ENCODE measurements at places on chromosomes 1 and 21.

DNA sequence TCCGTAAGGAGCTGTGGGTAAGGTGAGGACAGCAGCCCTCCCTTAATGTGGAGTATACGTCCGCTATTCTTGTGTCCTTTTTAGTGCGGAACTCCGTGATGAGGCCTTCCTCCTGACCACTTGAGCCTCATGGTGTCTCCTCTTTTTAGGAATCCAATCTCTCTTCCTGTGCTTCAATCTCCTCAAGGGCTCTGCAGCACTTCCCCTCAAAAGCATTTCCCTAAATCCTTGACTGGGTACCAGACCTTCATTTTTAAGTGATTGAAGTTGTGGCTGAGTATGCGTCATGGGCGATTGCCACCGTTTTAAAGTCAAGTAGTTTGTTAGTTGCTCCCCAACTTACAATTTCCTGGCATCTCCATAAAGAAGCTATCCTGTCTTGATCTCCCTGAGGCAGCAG is 62.8 kb downstream of the SAMSN1 start:
- DNase-seq, result no peak

DNA sequence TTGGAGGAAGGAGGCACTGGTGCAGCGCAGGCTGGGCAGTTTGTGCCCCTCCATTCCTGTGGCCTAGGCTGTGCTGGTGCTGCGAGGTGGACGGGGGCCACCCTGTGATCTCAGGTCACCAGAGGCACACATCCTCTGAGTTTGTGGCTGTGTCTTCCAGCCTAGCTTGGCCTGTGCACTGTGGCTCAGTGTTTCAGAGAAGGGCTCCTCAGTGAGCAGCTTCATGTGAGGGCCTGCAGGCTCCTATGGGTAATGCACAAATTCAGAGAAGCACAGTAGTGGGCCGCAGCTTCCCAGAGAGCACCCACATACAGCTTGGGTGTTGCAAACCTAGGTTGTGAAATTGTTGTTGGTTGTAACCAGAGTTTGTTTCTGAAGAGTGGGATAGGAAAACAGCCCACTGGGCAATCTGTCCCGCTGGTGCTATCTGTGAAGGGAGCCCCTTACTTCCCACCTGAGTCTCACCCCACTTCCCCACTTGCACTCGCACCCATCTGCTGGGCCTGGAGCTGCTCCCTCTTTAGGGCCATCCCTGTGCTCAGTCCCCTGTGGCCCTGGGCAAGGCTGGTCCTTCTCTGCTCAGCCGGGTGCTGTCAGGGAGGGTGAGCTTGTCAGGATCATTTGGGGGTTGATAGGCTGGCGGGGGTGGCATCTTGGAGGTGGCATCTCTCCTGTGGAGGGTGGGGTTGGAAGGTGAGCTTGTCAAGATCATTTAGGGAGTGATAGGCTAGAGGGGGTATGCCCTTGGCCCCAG is 30.2 kb downstream of the SNAP47 start:
- DNase-seq, result peak; percentile 33

GRCh38 chr1:98025858-98026257 is 105.0 kb upstream of the DPYD start:
- no peak for DNase-seq

DNA sequence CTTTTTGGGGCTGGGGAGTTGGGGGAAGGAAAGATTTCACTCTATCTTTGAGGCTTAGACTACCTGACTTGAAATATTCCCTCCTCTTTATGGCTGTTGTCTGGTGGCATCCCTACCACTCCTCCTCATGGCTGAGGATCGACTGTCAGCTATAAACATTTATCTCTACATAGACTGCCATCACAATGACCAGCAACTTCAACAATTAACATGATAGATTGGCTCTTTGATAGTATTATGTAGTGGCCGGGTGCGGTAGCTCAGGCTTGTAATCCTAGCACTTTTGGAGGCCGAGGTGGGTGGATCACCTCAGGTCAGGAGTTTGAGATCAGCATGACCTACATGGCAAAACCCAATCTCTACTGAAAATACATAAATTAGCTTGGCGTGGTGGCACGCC is 72.4 kb downstream of the GABPA start:
- DNase-seq, result no peak

GRCh38 chr1:32350785-32351398 is 11.4 kb downstream of the FAM229A start:
- no peak for DNase-seq

DNA sequence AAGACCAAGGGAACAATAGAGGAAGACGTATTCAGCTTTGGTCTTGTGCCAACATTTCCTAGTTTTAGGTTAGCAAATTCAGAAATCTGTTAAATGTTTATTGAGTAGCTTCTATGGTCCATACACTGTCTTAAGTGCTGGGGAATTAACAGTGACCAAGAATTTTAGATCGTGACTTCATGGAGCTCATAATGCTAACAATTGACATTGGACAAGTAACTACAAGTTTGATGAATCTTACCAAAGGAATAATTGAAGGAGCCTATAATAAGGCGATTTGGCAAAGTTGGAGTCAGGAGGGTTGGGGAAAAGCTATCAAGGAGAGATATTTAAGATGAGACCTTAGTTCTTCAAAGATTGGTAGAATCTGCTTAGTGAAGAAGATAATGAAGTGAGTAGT is 1.4 kb upstream of the SLAMF9 start:
- no peak for DNase-seq

GRCh38 chr1:152640351-152640750 is 17.4 kb upstream of the LCE3A start:
- no peak for DNase-seq

DNA sequence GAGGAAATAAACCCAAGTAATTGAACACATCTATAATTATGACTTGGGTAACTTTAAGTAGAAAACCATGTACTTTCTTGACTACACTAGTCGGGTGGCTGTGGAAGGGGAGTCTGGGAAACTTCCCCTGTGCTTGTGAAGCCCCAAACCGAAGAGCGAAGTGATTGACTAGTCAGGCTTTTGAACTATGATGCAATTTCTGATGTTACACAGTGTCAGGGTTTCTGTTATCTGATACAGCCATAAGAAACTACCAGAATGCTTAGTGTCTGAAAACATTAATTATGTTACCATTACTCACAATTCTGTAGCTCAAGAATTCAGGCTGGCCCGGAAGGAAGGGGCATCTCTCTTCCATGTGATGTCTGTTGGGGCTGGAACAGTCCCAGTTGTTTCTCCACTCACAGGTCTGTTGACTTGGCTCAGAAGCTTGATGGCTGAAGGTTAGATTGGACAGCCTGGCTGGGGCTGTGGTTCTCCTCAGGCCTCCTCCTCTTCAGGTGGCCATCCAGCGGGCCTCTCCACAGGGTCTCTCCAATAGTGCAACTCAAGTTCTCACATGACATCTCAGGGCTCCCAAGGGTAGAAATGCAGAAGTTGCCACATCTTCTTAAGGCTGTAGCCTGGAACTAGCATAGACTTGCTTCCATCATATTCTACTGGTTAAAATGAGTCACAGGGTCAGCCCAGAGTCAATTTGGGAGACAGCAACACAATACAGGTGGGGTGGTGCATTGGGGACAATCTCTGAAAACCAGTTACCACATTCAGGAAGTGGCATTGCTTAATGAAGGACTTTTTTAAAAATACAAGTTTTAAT is 8.3 kb upstream of the C8B start:
- DNase-seq, result no peak

- DNase-seq, result no peak
Observed at GRCh38 chr1:55304229-55304740, 89.1 kb upstream of the USP24 start.

- no peak for DNase-seq
Observed at GRCh38 chr1:169527451-169528214, 41.9 kb upstream of the SLC19A2 start.

GRCh38 chr1:226799634-226800281 is 60.7 kb upstream of the ITPKB start:
- no peak for DNase-seq

- DNase-seq, result no peak
Observed at GRCh38 chr1:211633524-211633846, 41.9 kb downstream of the NEK2 start.

DNA sequence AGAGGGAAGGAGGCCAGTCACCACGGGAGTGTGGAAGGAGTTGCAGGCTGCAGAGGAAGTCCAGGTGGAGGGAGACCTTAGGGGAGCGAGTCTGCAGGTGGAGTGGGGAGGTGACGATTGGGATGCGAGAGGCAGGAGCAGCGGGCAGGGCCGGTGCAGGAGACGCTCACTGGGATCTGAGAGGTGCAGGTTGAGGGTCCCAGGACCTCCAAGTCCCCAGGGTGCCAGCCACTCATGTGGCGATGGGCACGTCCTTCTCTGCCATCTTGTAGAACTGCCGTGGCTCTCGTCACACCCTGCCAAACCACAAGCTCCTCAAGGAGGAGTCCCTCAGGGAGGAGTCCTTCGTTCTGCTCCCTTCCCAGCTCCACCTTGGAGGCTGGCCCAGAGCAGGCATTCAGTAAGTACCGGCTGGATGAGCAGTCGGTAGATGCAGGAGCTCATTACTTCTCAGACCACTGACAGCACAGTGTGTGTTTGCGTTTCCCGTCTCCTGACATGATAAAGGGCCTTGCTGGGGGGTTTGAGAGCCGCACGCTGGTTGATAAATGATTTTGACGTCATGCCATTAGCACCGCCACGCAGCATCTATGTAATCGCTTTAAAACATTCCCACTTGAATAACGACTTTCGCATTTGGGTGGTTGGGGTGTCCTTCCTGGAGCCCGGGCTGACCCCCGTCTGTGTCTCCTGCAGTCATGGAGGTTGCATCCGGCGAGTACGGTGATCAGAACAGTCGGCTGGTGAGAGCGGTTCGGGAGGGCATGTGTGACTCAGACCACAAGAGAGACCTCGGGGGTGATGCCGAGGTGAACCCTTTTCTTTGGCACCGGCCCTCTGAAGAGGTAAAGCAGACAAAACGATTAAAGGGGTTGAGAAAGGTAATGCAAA is 27.8 kb downstream of the TFF3 start:
- no peak for DNase-seq

- no peak for DNase-seq
Observed at GRCh38 chr1:233105225-233105624, 154.8 kb downstream of the NTPCR start.

- no peak for DNase-seq
Observed at GRCh38 chr1:52424813-52425212, 20.4 kb downstream of the PRPF38A start.

- DNase-seq, result no peak
Observed at GRCh38 chr21:25871566-25871965, 136.8 kb downstream of the GABPA start.

- no peak for DNase-seq
Observed at GRCh38 chr1:200972985-200973742, 50.4 kb downstream of the KIF21B start.

- DNase-seq, result no peak
Observed at GRCh38 chr1:47824716-47825115, 172.5 kb downstream of the TRABD2B start.

DNA sequence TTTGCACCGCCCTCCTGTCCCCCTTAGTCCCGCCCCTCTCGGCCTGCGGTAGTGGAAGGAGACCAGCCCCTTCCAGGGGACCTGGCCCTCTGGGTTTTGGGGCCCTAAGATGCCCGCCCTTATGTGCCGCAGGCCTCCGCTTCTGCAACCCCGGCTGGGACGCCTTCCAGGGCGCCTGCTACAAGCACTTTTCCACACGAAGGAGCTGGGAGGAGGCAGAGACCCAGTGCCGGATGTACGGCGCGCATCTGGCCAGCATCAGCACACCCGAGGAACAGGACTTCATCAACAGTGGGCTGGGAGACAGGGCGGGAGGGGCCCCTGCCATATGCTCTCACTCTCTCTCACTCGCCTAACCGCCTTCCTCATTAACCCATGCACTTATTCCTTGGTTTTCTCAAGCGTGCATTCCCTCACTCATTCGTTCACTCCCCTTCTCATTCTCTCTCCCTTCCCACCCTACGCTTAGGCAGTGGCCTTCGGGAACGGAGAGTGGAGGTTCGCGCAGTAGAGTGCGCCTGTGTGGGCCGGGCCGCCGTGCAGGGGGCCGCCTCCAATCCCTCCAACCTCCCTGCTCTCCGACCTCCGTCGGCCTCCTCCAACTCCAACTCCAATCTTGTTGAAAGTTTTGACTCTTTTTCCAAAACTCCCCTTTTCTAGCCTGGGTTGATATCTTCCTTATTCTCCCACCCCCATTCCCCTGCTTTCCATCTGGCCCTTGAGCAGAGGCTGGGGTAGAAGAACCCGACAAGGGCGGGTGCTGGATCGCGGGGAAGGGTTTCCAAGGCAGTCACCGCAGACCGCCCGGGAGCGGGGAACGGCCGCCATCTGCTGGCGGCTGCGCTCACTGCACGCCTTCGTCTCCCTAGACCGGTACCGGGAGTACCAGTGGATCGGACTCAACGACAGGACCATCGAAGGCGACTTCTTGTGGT is 15.2 kb downstream of the BCAN start:
- peak; percentile 75 for DNase-seq

DNA sequence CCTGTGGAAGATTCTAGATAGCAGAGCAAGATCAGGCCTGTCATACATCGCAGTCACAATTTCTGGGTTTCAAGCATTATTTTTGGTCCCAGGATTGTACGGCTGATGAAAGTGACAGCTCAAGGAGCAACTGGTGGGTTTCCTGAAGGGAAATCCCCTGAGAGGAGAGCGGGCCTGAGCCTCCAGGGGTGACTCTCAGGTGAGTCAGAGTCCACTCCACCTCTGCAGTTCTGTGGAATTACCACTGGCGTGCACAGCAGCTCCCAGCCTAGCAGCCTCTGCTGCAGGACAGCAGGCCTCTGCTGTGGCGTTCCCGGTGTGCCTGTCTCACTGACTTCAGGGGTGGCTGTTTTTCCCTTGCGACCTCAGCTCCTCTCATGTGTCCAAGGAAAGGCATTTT is 24.4 kb downstream of the SLC66A1 start:
- no peak for DNase-seq

- no peak for DNase-seq
Observed at GRCh38 chr1:43973981-43974442, 748 bp upstream of the ATP6V0B start.

GRCh38 chr1:60359431-60359830 is 285.9 kb upstream of the C1orf87 start:
- no peak for DNase-seq

DNA sequence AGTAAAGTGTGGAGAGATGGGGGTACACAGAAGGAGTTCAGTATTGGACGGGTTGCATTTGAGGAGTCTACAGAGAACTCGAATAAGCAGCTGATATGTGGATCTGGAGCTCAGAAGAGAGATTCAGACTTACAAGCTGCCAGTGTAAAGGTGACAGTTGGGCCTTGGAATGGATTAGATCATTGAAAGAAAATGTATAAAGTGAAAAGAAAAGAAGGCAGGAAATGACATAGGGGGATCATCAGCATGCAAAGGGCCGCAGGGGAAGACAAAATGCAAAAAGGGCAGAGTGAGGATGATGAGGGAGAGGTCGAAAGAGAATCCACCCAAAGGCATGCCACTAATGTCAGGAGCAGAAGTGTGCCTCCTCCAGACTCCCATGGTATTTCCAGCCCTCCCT is 273.3 kb downstream of the TNR start:
- no peak for DNase-seq

- DNase-seq, result no peak
Observed at GRCh38 chr1:222394224-222394623, 153.7 kb downstream of the HHIPL2 start.

- DNase-seq, result no peak
Observed at GRCh38 chr21:24353492-24353891, 1253.8 kb downstream of the MRPL39 start.

All from activated CD4-positive, alpha-beta memory T cell treated with anti-CD3 and anti-CD28 coated beads, Interleukin-2, amount 10 ng/mL, durations not matched to agents 7 days and 5 days (primary cell).